Activated CD8-positive, alpha-beta T cell treated with anti-CD3 and anti-CD28 coated beads for 36 hours (primary cell): ENCODE measurements at places on chromosomes 6 and 20.

DNA sequence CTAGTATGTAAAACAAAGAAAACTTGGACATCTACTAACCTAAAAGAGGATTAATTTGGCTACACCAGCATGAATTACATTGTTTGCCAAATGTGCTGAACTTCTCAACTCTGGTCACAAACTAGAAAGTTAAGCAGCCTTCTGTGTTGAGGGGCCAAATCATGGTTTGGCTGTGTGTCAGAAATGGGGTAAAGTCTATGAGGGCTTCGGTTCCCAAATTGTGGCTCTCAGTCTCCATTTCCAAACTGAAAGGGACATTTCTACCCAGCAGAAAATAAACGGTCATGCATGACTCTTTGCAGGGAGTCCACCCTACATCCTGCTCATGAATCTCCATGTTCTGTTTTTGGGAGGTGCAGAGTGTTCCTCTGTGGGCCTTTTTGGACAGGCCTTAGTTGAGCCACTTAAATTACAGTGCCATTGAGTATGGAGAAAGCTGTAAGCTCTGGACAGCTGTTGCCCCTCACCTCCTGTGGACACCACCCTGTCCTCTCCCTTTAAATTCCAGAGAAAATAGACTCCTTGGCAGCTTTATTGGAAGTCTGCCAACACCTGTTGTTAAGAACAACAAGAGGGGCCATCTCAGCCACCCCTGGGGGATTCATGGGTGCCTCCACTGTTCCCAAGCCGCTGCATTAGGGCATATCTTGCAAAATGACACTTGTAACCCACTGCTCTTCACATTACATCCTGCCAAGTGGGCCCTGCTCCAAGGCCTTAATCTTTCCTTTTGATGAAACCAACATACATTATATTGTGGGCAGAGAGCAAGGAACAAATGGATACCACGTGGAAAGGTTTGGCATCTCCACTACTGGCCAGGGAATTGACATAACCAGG is 27.5 kb upstream of the SNRPC start:
- H3K27ac ChIP-seq: no peak overlapping the region
- H3K4me3 ChIP-seq: no peak overlapping the region
- no peaks in the 10 kb centered on the region for H3K27me3 ChIP-seq

- H3K27me3 ChIP-seq: no peaks in the 10 kb centered on the region
- H3K4me3 ChIP-seq: no peak overlapping the region
- DNase-seq: no peak
- H3K4me1 ChIP-seq: no peaks in the 10 kb centered on the region
- H3K36me3 ChIP-seq: peaks cover 6% of the 10 kb centered on the region
These were observed 39.3 kb downstream of the BEND3 start for GRCh38 chr6:107075951-107076381.

DNA sequence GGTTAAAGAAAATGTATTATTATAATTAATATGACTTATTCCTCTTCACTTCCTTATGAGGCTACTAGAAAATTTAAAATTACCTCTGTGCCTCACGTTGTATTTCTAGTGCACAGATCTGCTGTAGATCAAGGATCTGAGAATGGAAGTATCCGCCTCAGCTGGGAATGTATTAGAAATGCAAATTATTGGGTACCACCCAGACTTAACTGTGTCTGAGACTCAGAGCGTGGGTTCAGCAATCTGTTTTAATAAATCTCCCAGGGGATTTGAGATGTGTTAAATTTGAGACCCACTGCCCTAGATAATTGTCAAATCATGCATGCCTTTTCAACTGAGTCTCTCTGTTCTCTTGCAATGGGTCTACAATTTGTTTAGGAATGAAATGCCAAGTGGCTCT is 658.0 kb upstream of the NOX3 start:
- no peaks in the 10 kb centered on the region for H3K27me3 ChIP-seq
- no peaks in the 10 kb centered on the region for H3K36me3 ChIP-seq

DNA sequence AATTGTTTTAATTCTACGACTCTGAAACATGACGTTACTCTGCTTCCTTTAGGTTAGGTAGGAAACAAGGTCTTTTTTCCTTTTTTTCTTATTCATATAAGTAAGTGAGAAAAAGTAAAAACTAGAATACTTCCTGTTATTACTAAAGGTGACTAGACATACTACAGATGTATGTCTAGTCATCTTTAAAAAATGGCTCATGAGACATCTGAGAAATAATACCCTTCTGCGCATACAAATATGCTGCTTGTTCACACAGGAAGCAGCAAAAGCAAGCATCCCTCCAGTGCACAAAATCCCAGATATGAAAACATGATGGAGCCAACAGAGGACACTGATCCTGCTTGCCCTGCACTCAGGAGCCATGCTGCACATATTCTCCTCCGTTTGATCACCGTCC is 699.1 kb downstream of the EPM2A start:
- H3K27me3 ChIP-seq: peaks cover 17% of the 10 kb centered on the region
- H3K4me3 ChIP-seq: no peak overlapping the region
- no peaks in the 10 kb centered on the region for H3K4me1 ChIP-seq
- H3K36me3 ChIP-seq: no peaks in the 10 kb centered on the region
- no peak for DNase-seq

DNA sequence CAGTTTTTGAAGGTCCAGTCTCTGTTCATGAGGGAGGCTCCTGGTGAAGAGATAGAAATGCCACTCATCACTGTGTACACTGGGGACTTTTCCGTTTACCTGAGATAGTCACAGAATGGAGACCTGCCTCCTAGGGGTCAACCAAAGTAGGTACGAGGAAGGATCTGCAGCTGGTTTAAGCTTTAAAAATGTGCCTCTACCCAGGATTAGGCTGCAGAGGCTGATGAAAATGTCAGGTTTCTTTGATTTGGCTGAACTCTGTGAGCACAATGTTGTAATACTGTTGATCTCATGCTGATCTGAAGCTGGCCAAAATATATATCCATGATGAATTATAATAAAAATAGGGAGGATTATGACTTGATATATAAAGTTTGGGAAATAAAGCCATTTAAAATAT is 182.7 kb downstream of the ADAT2 start:
- H3K27ac ChIP-seq: no peak overlapping the region
- H3K27me3 ChIP-seq: no peaks in the 10 kb centered on the region
- DNase-seq: no peak
- no peak overlapping the region for H3K4me3 ChIP-seq
- no peaks in the 10 kb centered on the region for H3K4me1 ChIP-seq

GRCh38 chr20:34561661-34562060 is 3.1 kb downstream of the MAP1LC3A start:
- no peaks in the 10 kb centered on the region for H3K27me3 ChIP-seq
- DNase-seq: no peak
- no peak overlapping the region for H3K4me3 ChIP-seq
- no peaks in the 10 kb centered on the region for H3K36me3 ChIP-seq
- H3K4me1 ChIP-seq: peaks cover 11% of the 10 kb centered on the region

GRCh38 chr20:57265336-57265996 is 975 bp downstream of the BMP7 start:
- H3K4me1 ChIP-seq: peaks cover 5% of the 10 kb centered on the region
- H3K4me3 ChIP-seq: no peak overlapping the region
- no peaks in the 10 kb centered on the region for H3K36me3 ChIP-seq
- H3K27me3 ChIP-seq: peaks cover 63% of the 10 kb centered on the region

DNA sequence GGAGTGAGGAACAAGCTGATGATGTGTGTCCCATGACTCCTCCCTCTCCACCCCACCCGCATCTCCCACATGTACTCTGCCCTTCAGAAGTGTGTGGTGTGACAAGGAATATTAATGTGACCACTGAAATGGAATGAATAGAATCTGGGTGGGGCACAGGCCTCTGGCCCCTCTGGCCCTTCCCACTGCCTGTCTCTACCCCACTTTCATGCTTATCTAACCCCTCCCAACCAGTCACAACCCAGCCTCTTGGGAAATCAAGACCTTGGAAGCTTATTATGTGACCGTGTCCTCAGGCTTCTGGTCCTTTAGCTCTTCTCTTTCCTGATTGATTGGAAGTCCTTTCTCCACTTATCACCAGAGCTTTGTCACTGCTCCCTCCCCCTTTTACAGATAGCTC is 312.2 kb upstream of the SOX4 start:
- no peaks in the 10 kb centered on the region for H3K36me3 ChIP-seq
- peaks cover 2% of the 10 kb centered on the region for H3K27me3 ChIP-seq
- no peak for DNase-seq
- no peak overlapping the region for H3K27ac ChIP-seq
- no peaks in the 10 kb centered on the region for H3K4me1 ChIP-seq

DNA sequence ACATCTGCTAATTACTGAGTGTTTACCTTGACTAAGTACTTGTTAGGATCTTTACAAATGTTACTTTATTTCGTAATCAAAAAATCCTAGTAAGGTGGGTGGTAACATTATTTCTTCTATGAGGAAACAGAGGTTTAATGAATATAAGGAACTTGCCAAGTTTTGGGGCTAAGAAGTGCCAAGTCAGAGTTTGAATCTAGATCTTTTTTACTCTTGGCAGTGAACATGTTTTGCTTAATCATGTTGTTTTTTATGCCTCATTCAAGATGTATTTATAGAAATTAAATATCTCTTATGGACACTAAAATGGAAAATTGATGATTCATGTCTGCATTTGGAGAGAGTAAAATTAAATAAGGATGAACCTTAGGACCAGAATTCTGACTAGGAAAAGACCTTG is 393.7 kb downstream of the UTRN start:
- peaks cover 45% of the 10 kb centered on the region for H3K36me3 ChIP-seq
- H3K4me1 ChIP-seq: peaks cover 17% of the 10 kb centered on the region
- no peak overlapping the region for H3K27ac ChIP-seq

GRCh38 chr6:77669913-77670312 is 17.1 kb downstream of the MEI4 start:
- no peak overlapping the region for H3K4me3 ChIP-seq
- no peaks in the 10 kb centered on the region for H3K36me3 ChIP-seq

DNA sequence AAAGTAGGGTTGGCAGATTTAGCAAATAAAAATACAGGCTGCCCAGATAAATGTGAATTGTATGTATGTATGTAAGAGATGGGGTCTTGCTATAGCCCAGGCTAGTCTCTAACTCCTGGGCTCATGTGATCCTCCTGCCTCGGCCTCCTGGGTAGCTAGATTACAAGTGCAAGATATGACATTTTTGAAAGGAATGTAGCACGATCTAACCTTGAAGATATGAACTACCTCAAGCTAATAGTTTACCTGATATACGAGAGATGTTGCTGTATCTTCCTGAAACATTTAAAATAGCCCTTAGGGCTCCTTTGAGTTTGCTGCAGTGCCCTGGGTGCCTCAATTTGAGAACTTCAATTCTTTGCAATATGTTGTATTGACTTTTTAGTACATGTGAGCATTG is 42.1 kb downstream of the AFG1L start:
- no peaks in the 10 kb centered on the region for H3K27me3 ChIP-seq
- no peaks in the 10 kb centered on the region for H3K4me1 ChIP-seq
- no peak for DNase-seq
- H3K27ac ChIP-seq: no peak overlapping the region
- H3K4me3 ChIP-seq: no peak overlapping the region

- no peak overlapping the region for H3K4me3 ChIP-seq
- no peaks in the 10 kb centered on the region for H3K4me1 ChIP-seq
- DNase-seq: no peak
These were observed 28.5 kb downstream of the SMOC2 start for GRCh38 chr6:168469521-168469920.

- H3K4me1 ChIP-seq: no peaks in the 10 kb centered on the region
- no peaks in the 10 kb centered on the region for H3K36me3 ChIP-seq
- no peak overlapping the region for H3K4me3 ChIP-seq
- H3K27me3 ChIP-seq: peaks cover 8% of the 10 kb centered on the region
- H3K27ac ChIP-seq: no peak overlapping the region
- DNase-seq: peak; percentile 1
These were observed 179.6 kb upstream of the CCN2 start for GRCh38 chr6:132130626-132131298.

DNA sequence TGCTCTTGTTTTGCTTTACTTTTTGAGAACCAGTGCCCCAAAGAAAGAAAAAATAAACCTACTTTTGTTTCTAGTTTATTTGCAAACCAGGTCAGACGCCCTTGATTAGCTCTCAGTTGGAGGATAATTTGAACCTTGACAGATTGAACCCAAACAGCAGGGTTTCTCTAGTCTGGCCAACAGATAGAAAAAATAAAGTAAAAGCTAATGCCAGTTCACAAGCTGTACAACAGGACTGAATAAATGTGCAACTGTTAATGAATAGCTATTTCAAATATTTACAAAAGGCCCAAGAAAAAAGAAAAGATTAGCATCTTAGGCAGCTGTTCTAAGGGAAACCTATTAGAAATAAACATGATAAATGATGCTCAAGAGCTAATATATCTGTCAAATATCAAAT is 331.8 kb downstream of the CDKAL1 start:
- peaks cover 5% of the 10 kb centered on the region for H3K36me3 ChIP-seq
- H3K4me3 ChIP-seq: no peak overlapping the region
- no peak for DNase-seq
- H3K27me3 ChIP-seq: no peaks in the 10 kb centered on the region
- H3K27ac ChIP-seq: no peak overlapping the region

- H3K4me1 ChIP-seq: no peaks in the 10 kb centered on the region
- H3K4me3 ChIP-seq: no peak overlapping the region
- no peaks in the 10 kb centered on the region for H3K36me3 ChIP-seq
- no peak for DNase-seq
These were observed 124.1 kb upstream of the DST start for GRCh38 chr6:56766806-56767178.

DNA sequence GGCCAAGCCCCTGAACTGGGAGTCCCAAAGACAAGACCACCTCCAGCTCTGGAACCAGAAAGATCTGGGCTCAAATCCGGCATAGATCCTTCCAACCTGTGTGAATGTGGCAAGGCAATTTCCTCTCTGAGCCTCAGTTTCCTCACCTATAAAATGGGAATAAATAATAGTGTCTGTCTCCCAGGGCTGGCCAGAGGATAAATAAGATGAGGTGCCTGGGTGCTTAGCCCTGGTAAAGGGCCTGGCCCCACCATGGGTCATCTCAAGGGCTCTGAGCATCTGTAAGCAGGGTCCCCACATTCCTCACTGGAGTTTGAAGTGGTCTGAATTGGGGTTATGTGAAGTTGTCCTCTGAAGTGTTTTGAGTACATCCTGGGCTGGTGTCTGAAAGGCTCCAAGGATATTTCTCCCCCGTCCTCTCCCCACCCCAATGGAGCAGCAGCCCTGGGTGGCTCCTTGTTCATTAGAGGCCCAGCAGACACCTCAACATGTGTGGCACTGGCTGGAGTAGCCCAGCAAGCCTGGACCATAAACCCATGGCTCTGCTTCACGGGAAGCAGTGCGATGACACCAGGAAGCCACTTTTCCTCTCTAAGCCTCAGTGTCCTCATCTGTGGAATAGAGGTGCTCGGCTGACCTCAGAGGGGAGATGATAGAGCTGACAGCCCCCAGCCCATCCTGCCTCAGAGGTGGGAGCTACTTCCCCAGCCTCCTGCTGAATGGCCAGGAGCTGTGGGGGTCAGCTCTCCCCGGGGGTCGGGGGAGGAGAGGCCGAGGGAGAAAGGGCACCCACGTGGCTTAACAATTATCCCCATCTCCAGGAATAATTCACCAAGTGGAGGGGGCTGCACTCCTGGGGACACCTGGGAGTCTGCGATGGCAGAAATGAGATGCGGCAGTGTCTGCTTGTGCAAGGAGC is 48.0 kb downstream of the HNF4A start:
- H3K27me3 ChIP-seq: no peaks in the 10 kb centered on the region
- DNase-seq: no peak
- no peak overlapping the region for H3K4me3 ChIP-seq
- H3K36me3 ChIP-seq: no peaks in the 10 kb centered on the region

DNA sequence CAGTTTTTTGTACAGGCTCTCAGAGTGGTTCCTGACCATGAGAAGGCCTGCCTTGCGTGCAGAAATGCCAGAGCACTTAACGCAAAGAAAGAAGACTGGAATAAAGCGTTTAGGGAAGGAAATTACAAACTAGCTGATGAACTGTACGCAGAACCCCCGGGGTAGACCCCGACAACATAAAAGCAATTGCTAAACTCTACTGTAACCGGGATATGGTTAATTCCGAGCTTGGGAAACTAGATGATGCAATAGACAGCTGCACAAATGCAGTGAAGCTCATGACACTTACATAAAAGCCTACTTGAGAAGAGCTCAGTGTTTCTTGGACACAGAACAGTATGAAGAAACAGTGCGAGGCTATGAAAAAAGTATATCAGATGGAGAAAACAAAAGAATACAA is 35.7 kb downstream of the CITED2 start:
- peaks cover 16% of the 10 kb centered on the region for H3K4me1 ChIP-seq
- H3K36me3 ChIP-seq: no peaks in the 10 kb centered on the region
